ENCODE measurements at places on chromosomes 12 and 14. TPM values are rescaled to one million over a fixed set of nuclear protein-coding genes. Genes with fewer than 3 reads are reported as not detected.

DNA sequence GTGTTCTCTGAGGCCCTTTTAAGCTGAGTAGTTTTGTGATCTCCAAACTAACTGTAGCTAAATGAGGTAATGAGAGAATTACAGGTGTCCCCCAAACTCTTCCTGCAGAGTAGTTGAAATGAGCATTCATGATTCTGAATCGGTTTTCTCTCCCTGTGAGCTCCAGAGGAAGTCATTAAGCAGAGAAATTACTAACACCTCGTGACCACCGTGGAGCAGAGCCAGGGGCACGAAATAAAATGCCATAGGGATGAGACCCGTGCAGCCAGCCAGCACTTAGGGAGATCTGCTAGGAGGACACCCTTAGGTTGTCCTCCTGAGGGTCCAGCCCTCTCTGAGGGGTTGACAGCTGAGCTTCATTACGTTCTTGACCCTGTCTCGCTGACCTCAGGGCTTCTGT, 79.5 kb downstream of the SLC25A47 start:
- no peak for DNase-seq

GRCh38 chr12:131381716-131382430, 329.0 kb upstream of the SFSWAP start:
- DNase-seq, result no peak

GRCh38 chr12:30041096-30041495, 257.4 kb upstream of the TMTC1 start:
- no peak for DNase-seq

GRCh38 chr12:110149086-110149660, 25.0 kb downstream of the IFT81 start:
- DNase-seq, result no peak

DNA sequence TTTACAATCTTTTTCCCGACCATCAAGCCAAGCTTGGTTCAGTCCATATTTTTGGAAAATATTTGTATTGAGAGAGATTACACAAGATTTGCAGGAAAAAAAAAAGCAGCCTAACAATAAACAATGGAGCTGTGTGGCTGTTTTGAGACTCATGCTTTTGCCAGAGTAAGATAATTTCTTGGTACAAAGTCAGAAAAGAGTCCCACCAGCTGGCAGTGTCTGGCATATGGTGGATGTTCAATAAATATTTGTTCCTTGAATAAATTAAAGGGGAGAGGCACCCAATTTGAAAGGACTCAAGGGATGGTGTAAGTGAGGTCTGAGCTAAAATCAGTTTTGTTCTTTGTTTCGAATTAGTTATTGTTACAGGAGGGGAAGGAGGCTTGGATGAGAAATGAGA, 78.1 kb upstream of the RPH3A start:
- DNase-seq, result no peak

GRCh38 chr14:75338398-75338797, 59.8 kb downstream of the FOS start:
- no peak for DNase-seq

DNA sequence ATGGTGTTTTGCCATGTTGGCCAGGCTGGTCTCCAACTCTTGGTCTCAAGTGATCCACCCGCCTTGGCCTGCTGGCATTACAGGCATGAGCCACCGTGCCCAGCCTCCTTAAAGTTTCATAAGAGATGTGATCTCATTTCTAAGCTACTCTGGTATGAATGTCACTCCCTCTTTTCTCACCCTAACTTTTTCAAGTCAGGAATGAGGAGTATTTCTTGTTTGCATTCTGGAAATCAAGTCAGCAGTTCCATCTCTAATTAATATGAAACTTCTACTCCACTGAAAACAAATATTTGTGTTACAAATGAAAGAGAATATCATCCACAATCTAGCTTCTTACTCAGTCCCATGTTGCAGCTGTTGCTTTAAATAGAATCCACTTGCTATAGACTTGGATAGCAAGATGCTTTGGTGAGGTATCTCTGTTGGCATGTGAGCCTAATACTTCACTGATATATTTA, 61.3 kb downstream of the ARF6 start:
- DNase-seq, result no peak

GRCh38 chr12:80792861-80793260, 76.1 kb downstream of the MYF5 start:
- DNase-seq, result no peak

DNA sequence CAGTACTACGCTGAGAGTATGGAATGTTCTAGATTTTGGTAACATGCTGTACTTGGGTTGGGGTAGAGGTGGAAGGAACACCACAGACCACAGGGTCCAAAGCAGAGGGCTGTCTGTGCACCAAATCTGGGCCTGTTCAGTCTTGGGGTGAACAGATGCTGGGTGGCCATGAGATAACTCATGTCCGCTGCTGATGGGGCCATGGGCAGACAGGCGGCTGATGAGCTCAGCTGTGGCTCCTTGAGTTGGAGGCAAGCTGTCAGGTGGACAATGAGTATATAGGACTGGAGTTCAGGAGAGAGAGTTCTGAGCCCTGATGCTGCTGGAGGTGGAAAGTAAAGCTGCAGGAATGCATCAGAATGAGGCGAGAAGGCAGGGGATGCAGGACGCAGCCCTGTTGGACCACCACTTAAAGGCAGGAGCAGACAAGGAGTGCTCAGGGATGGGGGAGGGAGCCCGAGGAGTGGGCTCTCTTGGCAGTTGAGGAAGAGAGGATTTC, 6.2 kb downstream of the SMIM41 start:
- DNase-seq, result no peak

DNA sequence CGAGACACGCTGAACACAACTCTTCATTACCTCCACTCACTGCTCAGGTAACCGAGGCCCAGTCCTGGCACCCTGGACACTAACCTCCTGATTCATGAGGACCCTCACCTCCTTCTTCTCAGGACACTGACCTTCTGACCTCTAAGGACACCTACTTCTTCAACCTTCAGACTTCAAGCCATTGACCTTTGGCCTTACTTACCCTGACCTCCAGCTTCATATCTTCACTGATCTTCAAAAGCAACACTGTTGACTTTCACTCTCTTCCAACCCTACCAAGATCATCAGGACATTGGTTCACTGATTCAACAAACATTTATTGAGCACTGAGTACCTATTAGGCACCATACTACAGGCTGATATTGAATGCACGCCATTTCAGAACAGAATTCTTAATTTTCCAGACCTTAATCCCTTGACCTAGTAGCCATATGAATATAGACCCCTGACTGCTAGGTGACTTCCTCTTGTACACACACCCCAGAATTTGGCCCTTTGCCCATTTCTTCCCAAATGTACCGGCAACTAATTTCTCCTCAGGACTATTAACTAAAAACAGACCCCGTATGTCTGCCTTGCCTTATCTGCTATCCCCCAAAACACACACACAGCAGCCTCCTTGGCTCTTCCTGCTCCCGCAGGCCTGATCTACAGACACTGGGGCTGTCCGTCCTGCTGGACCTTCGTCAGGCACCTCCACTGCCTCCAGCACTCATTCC, 5.8 kb downstream of the ARHGEF40 start:
- no peak for DNase-seq

DNA sequence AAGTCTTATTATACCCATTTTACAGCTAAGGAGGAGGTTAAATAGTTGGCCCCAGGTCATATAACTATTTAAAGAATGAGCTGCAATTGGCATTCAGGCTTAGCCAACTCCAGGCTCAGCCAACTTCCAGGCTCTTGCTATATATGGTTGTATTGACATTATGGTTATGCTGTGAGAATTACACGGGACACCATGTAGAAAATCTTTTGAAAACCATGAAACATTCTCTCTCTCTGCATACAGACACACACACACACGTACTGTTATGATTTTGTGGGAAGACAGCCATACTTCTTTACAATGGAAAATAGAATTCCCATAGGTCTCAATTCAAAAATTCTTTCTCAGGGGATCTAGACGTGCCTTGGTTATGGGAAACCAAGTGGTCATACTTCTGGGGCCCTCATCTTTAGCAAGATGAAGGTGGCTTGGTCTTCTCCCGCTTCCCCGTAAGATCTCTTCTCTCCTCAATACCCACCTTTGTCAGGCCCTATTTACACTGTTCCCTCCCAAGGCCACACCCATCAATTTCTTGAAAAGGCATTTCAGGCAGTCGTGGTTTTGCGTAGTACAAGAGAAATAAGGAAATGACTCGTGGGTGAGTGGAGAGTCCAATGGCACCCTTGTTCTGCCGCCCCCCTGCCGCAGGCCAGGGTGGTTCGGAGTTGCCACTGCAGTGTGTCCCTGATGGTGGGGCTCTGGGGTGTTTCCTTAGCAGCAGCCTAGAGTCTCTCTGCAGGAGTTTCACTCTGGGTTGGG, 10.0 kb upstream of the GPRC5A start:
- no peak for DNase-seq

DNA sequence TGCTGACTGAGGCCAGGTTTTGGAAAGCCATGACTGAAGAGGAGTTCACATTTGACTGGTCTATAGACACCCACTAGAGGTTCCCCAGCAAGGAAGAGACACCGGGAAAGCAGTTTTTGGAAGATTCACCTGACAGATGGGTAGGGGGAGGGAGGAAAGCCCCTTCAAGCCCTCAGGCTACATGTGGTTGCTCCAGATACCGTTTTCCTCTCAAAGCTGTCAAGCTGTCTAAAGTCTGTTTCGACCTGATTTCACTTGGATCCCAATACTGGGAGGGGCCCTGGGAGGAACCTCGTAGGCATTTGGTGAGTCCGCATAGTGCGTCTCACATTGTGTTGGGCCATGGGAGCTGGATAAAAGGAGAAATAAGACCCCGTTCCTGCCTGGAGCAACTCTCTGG, 1.7 kb upstream of the LRP1 start:
- DNase-seq, result no peak

GRCh38 chr12:1552171-1552570, 42.2 kb downstream of the FBXL14 start:
- no peak for DNase-seq

GRCh38 chr12:130350715-130351114, 13.0 kb downstream of the PIWIL1 start:
- DNase-seq, result no peak

DNA sequence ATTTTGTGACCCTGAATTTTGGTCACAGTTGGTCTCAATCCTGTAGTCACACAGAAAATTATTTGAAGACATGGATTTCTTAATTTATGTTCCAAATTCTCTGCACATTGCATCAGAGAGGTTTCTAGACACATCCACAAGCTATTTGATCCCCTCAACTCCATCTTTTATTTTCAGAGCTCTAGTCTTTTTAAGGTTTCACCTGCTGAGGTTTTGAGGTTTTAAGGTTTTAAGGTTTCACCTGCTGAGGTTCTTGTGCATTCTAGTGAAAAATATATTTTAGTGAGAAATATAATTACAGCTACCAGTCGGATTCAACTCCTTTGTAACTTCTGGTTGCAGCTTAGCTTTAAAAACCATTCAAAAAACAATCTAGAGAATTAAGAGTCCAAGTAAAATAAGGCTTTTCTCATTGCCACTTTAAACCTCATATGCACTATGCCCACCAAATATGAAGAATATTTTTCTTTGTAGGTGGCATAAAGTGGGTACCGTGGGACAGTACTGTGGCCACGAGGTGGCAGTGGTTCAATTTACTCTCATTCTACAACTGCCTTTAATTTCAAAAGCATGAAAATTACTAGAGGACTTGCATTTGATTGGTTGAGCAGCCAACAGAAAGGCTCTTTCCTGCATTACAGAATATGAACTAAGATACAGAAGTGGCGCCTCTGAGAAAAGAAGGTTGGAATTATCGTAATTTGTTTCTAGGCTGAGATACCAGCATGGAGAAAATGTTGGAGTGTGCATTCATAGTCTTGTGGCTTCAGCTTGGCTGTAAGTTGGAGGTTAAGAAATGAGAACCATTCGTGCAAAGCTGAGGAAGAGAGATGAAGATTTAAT, 366.5 kb upstream of the OR4E1 start:
- DNase-seq, result peak; percentile 7

GRCh38 chr14:66284346-66284745, 201.8 kb upstream of the CCDC196 start:
- DNase-seq, result no peak

DNA sequence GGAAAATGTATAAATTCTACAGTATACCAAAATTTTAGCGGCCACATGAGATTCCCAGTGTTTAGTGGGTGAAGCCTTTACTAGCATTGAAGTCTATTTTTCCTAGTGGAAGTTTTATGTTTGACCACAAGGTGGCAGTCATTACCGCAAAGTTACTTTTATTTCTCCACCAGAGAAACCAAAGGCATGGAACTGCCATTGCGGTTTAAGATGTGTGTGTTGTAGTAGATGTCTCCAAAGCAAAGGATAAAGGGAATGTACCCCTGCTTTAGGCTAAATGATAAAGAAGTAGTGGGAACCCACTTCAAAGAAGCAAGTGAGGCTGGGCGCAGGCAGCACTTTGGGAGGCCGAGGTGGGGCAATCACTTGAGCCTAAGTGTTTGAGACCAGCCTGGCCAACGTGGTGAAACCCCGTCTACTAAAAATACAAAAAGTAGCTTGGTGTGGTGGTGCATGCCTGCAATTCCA, 140.5 kb downstream of the PRKCH start:
- peak; percentile 56 for DNase-seq

DNA sequence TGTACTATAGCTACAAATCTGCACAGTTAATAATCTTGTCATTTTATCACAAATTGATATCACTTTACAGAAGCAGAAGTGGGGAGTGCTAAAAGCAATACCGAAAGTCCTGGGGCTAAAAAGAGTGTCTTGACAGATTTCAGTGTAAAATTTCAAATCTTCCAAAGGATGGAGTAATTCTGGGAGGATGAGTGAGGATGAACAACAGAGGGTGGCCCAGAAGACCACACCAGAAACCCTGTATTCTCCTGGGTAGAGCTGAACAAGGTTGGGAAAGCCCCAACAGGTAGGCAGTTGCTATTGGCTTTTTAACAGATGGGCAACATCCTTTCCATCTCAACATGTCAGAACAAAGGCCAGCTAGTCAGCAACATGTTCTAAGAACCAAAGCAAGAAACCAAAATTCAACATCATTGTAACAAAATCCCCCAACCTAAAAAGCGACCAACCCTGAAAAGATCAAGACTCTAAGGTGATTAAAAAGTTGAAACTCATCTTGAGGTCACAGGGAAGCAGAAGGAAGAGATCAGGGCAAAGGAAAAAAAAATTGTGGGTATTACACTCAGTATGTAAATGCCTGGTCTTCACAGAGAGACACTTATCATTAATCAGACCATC, 38.8 kb downstream of the CBX5 start:
- no peak for DNase-seq

Gene KRT3
- total RNA-seq, result not detected

Gene TMEM63C
- total RNA-seq, result 6.6 TPM

Gene ATF7
- total RNA-seq, result 63.3 TPM

Gene ABCC9
- total RNA-seq, result 1.2 TPM

Gene HCAR3
- total RNA-seq, result not detected

Gene IL31
- total RNA-seq, result not detected

All from endothelial cell (in vitro differentiated cells).